ENCODE measurements at places on chromosomes 4 and X.

- DNase-seq, result no peak
Measured at GRCh38 chr4:174037631-174038030, 245.8 kb downstream of the FBXO8 start.

DNA sequence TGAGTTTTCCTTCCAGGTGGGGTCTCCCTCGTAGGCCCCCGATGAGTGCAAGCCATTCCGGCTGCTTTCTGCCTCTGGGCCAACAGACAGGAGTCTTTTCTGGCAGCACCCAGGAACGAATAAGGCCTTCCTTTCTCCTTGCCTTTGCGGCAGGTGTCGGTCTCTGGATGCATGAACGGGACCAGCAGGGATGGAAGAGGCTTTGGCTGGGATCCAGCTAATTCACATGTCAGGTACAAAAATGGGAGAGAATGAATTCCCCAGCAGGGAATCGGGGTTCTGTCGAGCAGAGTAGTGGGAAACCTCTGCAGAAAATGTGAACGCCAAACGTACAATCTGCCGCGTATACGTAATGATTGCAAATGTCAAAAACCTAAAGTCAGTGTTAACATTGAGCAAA, 146.1 kb upstream of the TBL1X start:
- no peak for DNase-seq

DNA sequence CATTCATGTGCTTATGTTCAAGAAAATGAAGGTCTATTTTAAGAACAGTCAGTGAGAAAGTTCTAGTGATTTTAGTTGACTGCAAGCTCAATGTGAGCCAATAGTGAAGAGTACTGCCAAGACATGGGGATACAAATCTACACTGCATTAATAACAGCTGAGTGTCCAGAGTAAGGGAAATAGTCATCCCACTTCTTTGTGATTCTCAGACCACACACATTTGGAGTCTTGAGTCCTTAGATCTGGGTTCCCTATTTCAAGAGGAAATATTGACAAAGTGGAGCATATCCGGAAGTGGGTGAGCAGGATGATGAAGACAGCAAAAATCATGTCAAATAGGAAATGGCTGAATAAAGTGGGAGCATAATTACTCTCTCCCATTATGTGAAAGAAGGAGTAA, 171.1 kb downstream of the LARP7 start:
- DNase-seq, result no peak

DNA sequence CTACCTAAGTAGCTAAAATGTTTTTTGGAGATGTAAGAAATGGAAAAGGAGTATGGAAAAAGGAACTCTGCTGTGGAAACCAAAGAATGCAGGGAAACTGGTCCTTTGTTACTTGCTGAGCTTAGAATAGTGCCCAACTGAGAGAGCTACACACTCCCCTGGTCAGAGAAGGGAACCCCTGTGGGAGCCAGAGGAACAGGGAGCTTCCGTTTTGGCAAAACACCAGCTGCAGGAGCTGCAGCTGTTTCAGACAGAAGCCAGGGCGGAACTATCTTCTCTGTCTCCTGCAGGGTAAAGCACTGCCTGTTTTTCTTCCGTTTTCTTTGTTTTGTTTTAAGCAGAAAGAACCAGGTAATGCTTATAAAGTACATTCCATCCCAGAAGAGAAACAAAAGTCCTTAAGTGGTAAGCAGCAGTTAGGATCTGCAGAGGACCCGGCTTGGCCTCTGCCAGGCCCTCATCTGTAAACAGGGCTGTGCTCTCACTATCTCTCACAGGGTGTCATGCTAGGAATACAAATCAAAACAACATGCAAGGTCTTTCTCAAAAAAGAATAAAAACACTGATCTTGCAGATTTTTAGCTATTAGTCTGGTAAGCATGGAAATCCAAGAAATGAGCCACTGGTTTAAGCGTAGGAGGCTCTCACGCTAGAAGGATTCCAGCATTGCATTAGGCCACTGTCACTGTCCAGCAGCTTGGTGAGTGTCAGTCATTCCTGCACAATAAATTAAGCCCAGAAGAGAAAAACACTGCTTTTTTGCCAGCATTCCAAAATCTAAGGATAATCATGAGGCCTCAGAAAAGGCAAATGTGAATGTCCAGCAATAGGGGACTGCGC, 76.1 kb downstream of the CHST7 start:
- no peak for DNase-seq

All from stimulated activated CD8-positive, alpha-beta memory T cell treated with anti-CD3 and anti-CD28 coated beads, Interleukin-4, amount 100 ng/mL, for 24 hours (primary cell).